Right forelimb (tissue), 1 donor: ENCODE measurements at places on chromosomes 6 and 20.

DNA sequence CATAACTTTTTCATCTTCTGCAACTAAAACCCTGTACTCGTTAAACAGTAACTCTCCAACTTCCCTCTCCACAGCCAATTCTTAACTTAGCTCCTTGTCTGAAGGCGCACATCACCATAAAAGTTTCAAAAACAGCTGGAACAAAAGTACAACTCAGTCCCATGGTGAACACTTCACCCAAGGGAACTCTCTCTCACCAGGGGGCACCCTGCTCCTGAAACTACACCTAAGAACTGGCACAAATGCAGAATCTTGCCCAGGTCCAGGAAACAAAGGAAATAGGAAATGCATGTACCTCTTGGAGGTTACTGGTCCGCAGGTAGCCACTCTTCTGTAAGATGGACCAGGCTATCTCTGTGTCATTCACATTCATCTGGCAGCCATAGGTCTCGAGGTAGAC, 6.6 kb downstream of the CDK5RAP1 start:
- no peak for DNase-seq

DNA sequence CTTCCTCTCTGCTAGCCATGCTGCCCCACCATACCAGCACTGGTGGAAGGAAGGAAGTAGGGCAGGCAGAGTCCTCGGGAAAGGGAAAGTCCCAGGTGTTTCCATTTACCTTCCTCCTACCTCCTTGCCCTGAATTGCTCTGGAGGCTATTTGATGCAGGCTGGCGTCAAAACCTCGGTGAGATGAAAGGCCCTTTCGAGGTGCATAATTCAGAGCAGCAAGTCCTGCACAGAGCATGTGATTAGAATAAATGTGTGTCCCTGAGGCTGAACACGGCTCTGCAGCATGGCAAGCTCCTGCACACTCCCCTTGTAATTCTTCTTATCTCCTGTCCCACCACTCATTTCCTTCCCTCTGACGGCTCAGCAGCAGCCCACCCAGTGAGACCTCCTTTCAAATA, 98.7 kb upstream of the LRFN2 start:
- DNase-seq, result no peak

GRCh38 chr20:14235355-14235754, 102.1 kb downstream of the FLRT3 start:
- no peak for DNase-seq

GRCh38 chr20:20205141-20205861, 153.0 kb downstream of the CFAP61 start:
- no peak for DNase-seq

- no peak for DNase-seq
Measured at GRCh38 chr6:139590206-139590605, 215.8 kb upstream of the CITED2 start.
